ENCODE measurements at places on chromosomes 13 and 19. TPM values are rescaled to one million over a fixed set of nuclear protein-coding genes. Genes with fewer than 3 reads are reported as not detected.

- H3K27me3 ChIP-seq = no peaks in the 10 kb centered on the region
- H3K27ac ChIP-seq = no peak overlapping the region
- no peak for DNase-seq
- H3K4me3 ChIP-seq = no peak overlapping the region
- H3K4me1 ChIP-seq = peaks cover 2% of the 10 kb centered on the region
- no peaks in the 10 kb centered on the region for H3K36me3 ChIP-seq
Observed at GRCh38 chr13:42102961-42103865, 54.8 kb downstream of the DGKH start.

- no peaks in the 10 kb centered on the region for H3K27me3 ChIP-seq
- no peak overlapping the region for H3K4me3 ChIP-seq
- peaks cover 5% of the 10 kb centered on the region for H3K4me1 ChIP-seq
- no peak overlapping the region for H3K27ac ChIP-seq
- no peaks in the 10 kb centered on the region for H3K36me3 ChIP-seq
Observed at GRCh38 chr13:50758796-50759195, 84.7 kb downstream of the DLEU7 start.

GRCh38 chr13:48545608-48546007 is 12.7 kb upstream of the RCBTB2 start:
- no peaks in the 10 kb centered on the region for H3K36me3 ChIP-seq
- H3K27me3 ChIP-seq = no peaks in the 10 kb centered on the region
- peaks cover 6% of the 10 kb centered on the region for H3K4me1 ChIP-seq
- no peak for DNase-seq
- no peak overlapping the region for H3K27ac ChIP-seq

- H3K4me3 ChIP-seq = peak overlapping the region; percentile 86
- peaks cover 13% of the 10 kb centered on the region for H3K4me1 ChIP-seq
- H3K27me3 ChIP-seq = no peaks in the 10 kb centered on the region
- peaks cover 12% of the 10 kb centered on the region for H3K36me3 ChIP-seq
- H3K27ac ChIP-seq = peak overlapping the region; percentile 86
Observed at GRCh38 chr19:4122480-4122879, 1.4 kb downstream of the MAP2K2 start.

GRCh38 chr13:39499604-39500003 is 103.4 kb downstream of the LHFPL6 start:
- no peak overlapping the region for H3K27ac ChIP-seq
- H3K27me3 ChIP-seq = no peaks in the 10 kb centered on the region
- peaks cover 7% of the 10 kb centered on the region for H3K4me1 ChIP-seq
- H3K4me3 ChIP-seq = no peak overlapping the region
- no peak for DNase-seq

DNA sequence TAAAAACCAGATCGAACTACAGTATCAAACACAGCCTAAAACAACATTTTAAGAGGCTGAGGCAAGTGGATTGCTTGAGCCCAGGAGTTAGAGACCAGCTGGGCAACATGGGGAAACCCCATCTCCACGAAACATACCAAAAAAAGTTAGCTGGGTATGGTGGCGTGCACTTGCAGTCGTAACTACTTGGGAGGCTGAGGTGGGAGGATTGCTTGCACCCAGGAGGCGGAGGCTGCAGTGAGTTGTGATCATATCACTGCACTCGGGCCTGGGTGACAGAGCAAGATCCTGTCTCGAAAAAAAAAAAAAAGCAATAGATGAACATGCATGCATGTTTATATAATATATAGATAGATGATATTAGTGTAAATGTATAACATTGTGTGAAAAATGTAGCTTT is 5.2 kb upstream of the MRPS31 start:
- peaks cover 13% of the 10 kb centered on the region for H3K4me1 ChIP-seq
- H3K4me3 ChIP-seq = no peak overlapping the region
- H3K27me3 ChIP-seq = no peaks in the 10 kb centered on the region
- no peak overlapping the region for H3K27ac ChIP-seq
- no peak for DNase-seq
- H3K36me3 ChIP-seq = no peaks in the 10 kb centered on the region

GRCh38 chr19:21322528-21322927 is 6.7 kb downstream of the ZNF708 start:
- no peak for DNase-seq
- peak overlapping the region; percentile 49 for H3K27ac ChIP-seq
- no peak overlapping the region for H3K4me3 ChIP-seq
- peaks cover 16% of the 10 kb centered on the region for H3K4me1 ChIP-seq

DNA sequence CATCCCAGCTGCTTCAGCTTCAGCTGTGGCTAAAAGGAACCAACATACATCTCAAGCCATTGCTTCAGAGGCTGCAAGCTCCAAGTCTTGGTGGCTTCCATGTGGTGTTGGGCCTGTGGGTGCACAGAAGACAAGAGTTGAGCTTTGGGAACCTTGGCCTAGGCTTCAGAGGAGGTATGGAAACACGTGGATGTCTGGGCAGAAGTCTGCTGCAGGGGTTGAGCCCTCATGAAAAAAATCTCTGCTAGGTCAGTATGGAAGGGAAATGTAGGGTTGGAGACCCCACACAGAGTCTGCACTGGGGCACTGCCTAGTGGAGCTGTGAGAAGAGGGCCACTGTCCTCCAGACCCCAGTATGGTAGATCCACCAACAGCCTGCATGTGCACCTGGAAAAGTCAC is 279.3 kb downstream of the MZT1 start:
- no peak overlapping the region for H3K4me3 ChIP-seq
- DNase-seq = no peak
- no peak overlapping the region for H3K27ac ChIP-seq
- no peaks in the 10 kb centered on the region for H3K27me3 ChIP-seq
- H3K4me1 ChIP-seq = no peaks in the 10 kb centered on the region
- H3K36me3 ChIP-seq = peaks cover 13% of the 10 kb centered on the region

- H3K27me3 ChIP-seq = peaks cover 31% of the 10 kb centered on the region
- H3K4me1 ChIP-seq = peaks cover 9% of the 10 kb centered on the region
- no peak overlapping the region for H3K4me3 ChIP-seq
Observed at GRCh38 chr13:51820016-51820597, 16.1 kb upstream of the DHRS12 start.

- H3K4me3 ChIP-seq = no peak overlapping the region
- no peak overlapping the region for H3K27ac ChIP-seq
- no peaks in the 10 kb centered on the region for H3K27me3 ChIP-seq
- no peaks in the 10 kb centered on the region for H3K4me1 ChIP-seq
- H3K36me3 ChIP-seq = peaks cover 6% of the 10 kb centered on the region
- DNase-seq = no peak
Observed at GRCh38 chr13:29767006-29767405, 83.4 kb downstream of the UBL3 start.

DNA sequence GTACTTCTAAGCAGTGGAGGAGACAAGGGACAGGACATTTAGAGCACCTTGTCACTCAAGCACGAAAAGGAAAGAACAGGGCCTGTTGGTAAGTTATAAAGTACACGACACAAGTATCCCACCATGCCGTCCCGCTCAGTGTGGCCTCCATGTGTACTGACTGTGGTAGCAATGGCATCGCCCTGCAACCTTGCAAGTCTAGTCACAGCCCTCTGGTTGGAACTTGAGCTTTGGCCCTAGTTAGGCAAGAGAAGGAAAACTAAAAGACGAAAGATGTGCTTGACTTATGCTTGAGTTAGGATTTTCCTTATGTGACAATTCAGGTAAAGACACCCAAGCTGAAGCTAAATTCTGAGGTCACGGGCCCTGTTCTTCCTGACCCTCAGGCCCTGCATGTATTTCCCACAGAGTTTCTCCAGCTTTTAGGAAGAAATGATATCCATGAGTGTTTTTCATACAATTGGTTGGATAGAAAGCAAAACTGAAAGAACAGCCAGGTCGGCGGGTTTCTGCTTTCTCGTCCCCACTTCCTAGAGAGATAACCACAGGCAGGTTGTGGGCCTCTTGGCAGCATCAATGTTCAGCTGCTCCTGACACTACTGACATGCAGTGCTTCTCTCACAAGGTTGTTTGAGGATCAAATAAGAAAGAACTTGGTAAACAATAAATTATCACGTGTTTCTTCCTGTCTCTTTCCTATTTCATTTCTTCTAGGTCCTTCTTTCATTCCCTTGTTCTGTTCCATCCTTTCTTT is 216.2 kb downstream of the IRS2 start:
- no peak overlapping the region for H3K27ac ChIP-seq
- no peak overlapping the region for H3K4me3 ChIP-seq
- H3K27me3 ChIP-seq = no peaks in the 10 kb centered on the region
- DNase-seq = no peak
- H3K4me1 ChIP-seq = peaks cover 2% of the 10 kb centered on the region

GRCh38 chr19:5890099-5890498 is 13.5 kb downstream of the NDUFA11 start:
- no peak for DNase-seq
- peaks cover 6% of the 10 kb centered on the region for H3K4me1 ChIP-seq
- H3K27me3 ChIP-seq = peaks cover 8% of the 10 kb centered on the region
- no peak overlapping the region for H3K4me3 ChIP-seq
- no peak overlapping the region for H3K27ac ChIP-seq

GRCh38 chr19:38650911-38651584 is 3.6 kb downstream of the ACTN4 start:
- H3K27ac ChIP-seq = peak overlapping the region; percentile 93
- H3K4me1 ChIP-seq = peaks cover 73% of the 10 kb centered on the region
- H3K4me3 ChIP-seq = peak overlapping the region; percentile 90
- no peak for DNase-seq
- H3K27me3 ChIP-seq = no peaks in the 10 kb centered on the region
- H3K36me3 ChIP-seq = peaks cover 1% of the 10 kb centered on the region

DNA sequence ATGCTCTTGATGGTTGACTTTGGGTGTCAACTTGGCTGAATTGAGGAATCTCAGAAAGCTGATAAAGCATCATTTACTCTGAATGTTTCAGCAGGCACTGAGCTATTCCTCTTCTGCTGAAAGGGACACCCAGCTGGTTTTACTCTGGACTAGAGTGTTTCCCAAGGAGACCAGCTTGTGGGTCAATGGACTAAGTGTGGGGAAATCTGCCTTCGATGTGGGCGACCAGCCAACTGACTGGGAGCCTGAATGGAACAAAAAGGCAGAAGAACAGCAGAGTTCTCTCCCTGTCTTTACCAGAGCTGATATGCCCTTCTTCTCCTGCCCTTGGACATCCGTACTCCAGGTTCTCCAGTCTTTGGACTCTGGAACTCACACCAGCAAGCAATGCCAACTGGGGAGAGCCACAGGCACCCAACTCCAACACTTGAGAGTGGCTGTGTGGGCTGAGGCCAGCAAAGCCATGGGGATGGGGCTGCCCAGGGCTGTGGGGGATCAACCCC is 32.2 kb downstream of the MRPL57 start:
- no peak overlapping the region for H3K4me3 ChIP-seq
- H3K36me3 ChIP-seq = no peaks in the 10 kb centered on the region
- no peak for DNase-seq
- H3K4me1 ChIP-seq = no peaks in the 10 kb centered on the region

- H3K4me1 ChIP-seq = peaks cover 39% of the 10 kb centered on the region
- no peaks in the 10 kb centered on the region for H3K36me3 ChIP-seq
- no peak for DNase-seq
- no peak overlapping the region for H3K4me3 ChIP-seq
- H3K27me3 ChIP-seq = no peaks in the 10 kb centered on the region
Observed at GRCh38 chr13:77859450-77859849, 59.2 kb downstream of the EDNRB start.

GRCh38 chr13:113982296-113982661 is 8.4 kb upstream of the C13orf46 start:
- peaks cover 4% of the 10 kb centered on the region for H3K4me1 ChIP-seq
- no peak overlapping the region for H3K27ac ChIP-seq
- no peak for DNase-seq
- H3K27me3 ChIP-seq = no peaks in the 10 kb centered on the region
- no peak overlapping the region for H3K4me3 ChIP-seq

DNA sequence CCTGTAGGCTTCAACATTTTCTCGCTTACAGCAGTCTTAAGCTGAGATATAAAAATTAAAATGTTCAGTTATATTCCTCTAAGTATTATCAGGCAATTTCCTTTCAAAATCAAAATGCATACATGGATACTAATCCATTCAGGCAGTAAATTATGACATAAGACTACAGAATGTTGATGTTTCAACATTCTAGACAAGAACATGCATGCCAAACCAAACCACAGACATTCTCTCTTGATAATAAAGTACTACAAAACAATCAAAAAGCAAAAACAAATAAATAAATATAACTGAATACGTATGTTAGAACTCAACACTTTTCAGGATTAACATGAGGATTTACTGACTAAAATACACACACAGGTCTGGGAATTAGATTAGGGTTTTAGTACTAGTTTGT is 7.7 kb downstream of the DIS3 start:
- H3K27ac ChIP-seq = no peak overlapping the region
- DNase-seq = no peak
- peaks cover 39% of the 10 kb centered on the region for H3K36me3 ChIP-seq
- no peaks in the 10 kb centered on the region for H3K4me1 ChIP-seq
- no peak overlapping the region for H3K4me3 ChIP-seq
- H3K27me3 ChIP-seq = no peaks in the 10 kb centered on the region

- peaks cover 13% of the 10 kb centered on the region for H3K36me3 ChIP-seq
- H3K4me3 ChIP-seq = no peak overlapping the region
- no peak for DNase-seq
- peaks cover 52% of the 10 kb centered on the region for H3K4me1 ChIP-seq
- no peaks in the 10 kb centered on the region for H3K27me3 ChIP-seq
Observed at GRCh38 chr13:80340651-80341100, 250 bp downstream of the SPRY2 start.

GRCh38 chr13:67152085-67152484 is 78.1 kb downstream of the PCDH9 start:
- peaks cover 21% of the 10 kb centered on the region for H3K4me1 ChIP-seq
- H3K36me3 ChIP-seq = no peaks in the 10 kb centered on the region
- no peak overlapping the region for H3K4me3 ChIP-seq
- no peaks in the 10 kb centered on the region for H3K27me3 ChIP-seq

Gene CERS4
- total RNA-seq = 67.0 TPM

Gene AKAP11
- 33.9 TPM for total RNA-seq

Gene IQCN
- total RNA-seq = 14.8 TPM

Gene GCDH
- total RNA-seq = 30.2 TPM

Gene MAMSTR
- total RNA-seq = 6.5 TPM

Gene ZSCAN4
- total RNA-seq = not detected

Gene RDH8
- total RNA-seq = not detected

Gene CGB8
- 0.29 TPM for total RNA-seq

Gene FFAR3
- total RNA-seq = 0.27 TPM

Gene ZNF77
- 7.9 TPM for total RNA-seq

Gene ZNF599
- total RNA-seq = 7.7 TPM

Gene MEGF8
- 54.7 TPM for total RNA-seq

Gene ZNF132
- total RNA-seq = 4.2 TPM

Gene PSG4
- total RNA-seq = not detected

Gene TYK2
- 146 TPM for total RNA-seq

Gene CFAP97D2
- total RNA-seq = not detected
